Breast epithelium (tissue), 4 donors: ENCODE measurements at places on chromosomes 4 and X. TPM values are rescaled to one million over a fixed set of nuclear protein-coding genes. Genes with fewer than 3 reads are reported as not detected.

CSAG3 gene
- not detected for total RNA-seq

- no peak overlapping the region for H3K27ac ChIP-seq
- no peaks in the 10 kb centered on the region for H3K36me3 ChIP-seq
- no peaks in the 10 kb centered on the region for H3K27me3 ChIP-seq
- no peak overlapping the region for H3K4me3 ChIP-seq
- DNase-seq = no peak
These were observed 181.1 kb upstream of the SPRY1 start for GRCh38 chr4:123215536-123215935.

- H3K27me3 ChIP-seq = peaks cover 5% of the 10 kb centered on the region
- DNase-seq = no peak
- no peaks in the 10 kb centered on the region for H3K36me3 ChIP-seq
- no peaks in the 10 kb centered on the region for H3K4me1 ChIP-seq
These were observed 99.9 kb upstream of the TENM3 start for GRCh38 chr4:182143086-182143821.

DNA sequence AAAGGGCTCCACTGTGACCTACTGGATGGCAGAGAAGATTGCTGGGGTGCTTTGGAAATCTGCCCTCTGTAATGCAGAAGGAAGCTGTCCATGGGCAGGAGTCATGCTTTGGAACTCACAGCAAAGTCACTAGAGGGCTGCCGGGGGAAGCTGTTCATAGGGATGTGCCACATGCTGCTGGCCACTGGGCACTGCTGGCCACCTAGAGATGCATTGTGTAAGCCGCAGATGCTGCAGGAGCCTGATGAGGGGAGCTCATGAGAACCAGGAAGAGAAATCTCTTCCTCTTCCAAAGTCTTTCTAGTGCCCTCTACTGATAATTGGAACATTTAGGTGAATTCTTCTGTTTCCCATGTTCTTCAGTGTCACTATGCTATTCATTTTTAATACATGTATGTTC, 31.2 kb upstream of the UXT start:
- H3K36me3 ChIP-seq = no peaks in the 10 kb centered on the region
- H3K27ac ChIP-seq = no peak overlapping the region
- H3K4me1 ChIP-seq = no peaks in the 10 kb centered on the region
- H3K27me3 ChIP-seq = peaks cover 53% of the 10 kb centered on the region

- peaks cover 4% of the 10 kb centered on the region for H3K36me3 ChIP-seq
- DNase-seq = no peak
- no peaks in the 10 kb centered on the region for H3K27me3 ChIP-seq
- H3K4me1 ChIP-seq = no peaks in the 10 kb centered on the region
- no peak overlapping the region for H3K4me3 ChIP-seq
These were observed 57.0 kb downstream of the HPGDS start for GRCh38 chr4:94285666-94286065.

PAGE2 gene
- not detected for total RNA-seq

HPGD gene
- 10.5 TPM for total RNA-seq

CDS1 gene
- total RNA-seq = 9.8 TPM

- no peak for DNase-seq
- peak overlapping the region; percentile 55 for H3K4me3 ChIP-seq
- peak overlapping the region; percentile 80 for H3K27ac ChIP-seq
- no peaks in the 10 kb centered on the region for H3K4me1 ChIP-seq
These were observed 1.3 kb downstream of the TCEAL8 start for GRCh38 chrX:103253608-103254007.

DNA sequence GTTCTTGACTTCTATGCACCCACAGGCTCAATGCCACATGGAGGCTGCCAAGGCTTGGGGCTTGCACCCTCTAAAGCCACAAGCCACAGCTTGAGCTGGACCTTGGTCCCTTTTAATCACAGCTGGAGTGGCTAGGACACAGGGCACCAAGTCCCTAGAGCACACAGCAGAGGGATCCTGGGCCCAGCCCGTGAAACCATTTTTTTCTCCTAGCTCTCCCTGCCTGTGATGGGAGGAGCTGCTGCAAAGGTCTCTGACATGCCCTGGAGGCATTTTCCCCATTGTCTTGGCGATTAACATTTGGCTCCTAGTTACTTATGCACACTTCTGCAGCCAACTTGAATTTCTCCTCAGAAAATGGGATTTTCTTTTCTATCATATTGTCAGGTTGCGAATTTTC, 410.9 kb downstream of the GRID2 start:
- no peak overlapping the region for H3K27ac ChIP-seq
- no peaks in the 10 kb centered on the region for H3K36me3 ChIP-seq
- no peaks in the 10 kb centered on the region for H3K27me3 ChIP-seq
- no peaks in the 10 kb centered on the region for H3K4me1 ChIP-seq
- no peak overlapping the region for H3K4me3 ChIP-seq

DNA sequence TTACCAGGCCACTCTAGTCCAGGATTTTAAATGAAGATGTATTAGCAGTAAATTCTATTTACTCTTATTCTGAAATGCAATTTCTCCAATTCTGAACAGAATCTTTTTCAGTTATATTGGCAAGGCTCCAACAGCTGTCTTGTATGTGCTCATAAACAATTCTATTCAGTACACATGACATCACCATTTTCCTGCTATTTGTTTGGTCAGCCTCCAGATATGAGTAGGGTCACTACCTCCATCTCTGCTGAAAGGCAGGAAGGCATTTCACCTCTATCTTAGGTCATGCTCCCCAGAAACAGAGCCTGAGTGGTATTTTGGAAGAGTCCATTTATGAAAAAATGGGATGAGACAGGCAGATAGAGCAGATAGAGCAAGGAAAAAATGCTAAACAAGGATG, 151.1 kb upstream of the ADGRL3 start:
- H3K27ac ChIP-seq = no peak overlapping the region
- no peak for DNase-seq
- no peak overlapping the region for H3K4me3 ChIP-seq
- no peaks in the 10 kb centered on the region for H3K36me3 ChIP-seq
- H3K27me3 ChIP-seq = no peaks in the 10 kb centered on the region

DNA sequence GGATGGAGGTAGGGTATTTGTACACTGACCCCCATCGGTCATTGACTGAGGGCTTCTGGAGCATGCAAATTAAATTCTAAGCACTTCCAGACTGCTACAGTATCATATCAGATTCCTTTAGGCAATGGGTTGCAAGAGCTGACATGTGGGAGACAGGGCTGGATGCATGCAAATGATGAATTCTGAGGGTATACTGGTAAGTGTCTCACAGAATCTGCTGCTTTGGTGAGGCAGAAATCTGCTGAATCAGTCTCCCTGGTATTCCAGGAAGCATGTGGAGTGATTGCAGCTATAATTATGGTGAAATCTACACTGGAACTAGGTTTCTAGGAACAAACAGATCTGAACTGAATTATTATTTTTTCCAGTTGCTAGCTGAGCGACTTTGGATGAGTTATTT, 684.9 kb upstream of the MAGEB2 start:
- no peak overlapping the region for H3K4me3 ChIP-seq
- peaks cover 10% of the 10 kb centered on the region for H3K27me3 ChIP-seq
- H3K27ac ChIP-seq = no peak overlapping the region

GRCh38 chrX:119410854-119411253, 11.7 kb downstream of the SLC25A43 start:
- H3K27me3 ChIP-seq = no peaks in the 10 kb centered on the region
- H3K4me3 ChIP-seq = no peak overlapping the region
- no peaks in the 10 kb centered on the region for H3K4me1 ChIP-seq
- no peaks in the 10 kb centered on the region for H3K36me3 ChIP-seq

TASL gene
- total RNA-seq = 0.66 TPM

FAM13A gene
- 170 TPM for total RNA-seq

GRCh38 chrX:40152173-40152711, 54.5 kb upstream of the BCOR start:
- H3K27ac ChIP-seq = peak overlapping the region; percentile 39
- no peak for DNase-seq
- H3K4me1 ChIP-seq = no peaks in the 10 kb centered on the region
- H3K27me3 ChIP-seq = no peaks in the 10 kb centered on the region
- peak overlapping the region; percentile 68 for H3K4me3 ChIP-seq

DNA sequence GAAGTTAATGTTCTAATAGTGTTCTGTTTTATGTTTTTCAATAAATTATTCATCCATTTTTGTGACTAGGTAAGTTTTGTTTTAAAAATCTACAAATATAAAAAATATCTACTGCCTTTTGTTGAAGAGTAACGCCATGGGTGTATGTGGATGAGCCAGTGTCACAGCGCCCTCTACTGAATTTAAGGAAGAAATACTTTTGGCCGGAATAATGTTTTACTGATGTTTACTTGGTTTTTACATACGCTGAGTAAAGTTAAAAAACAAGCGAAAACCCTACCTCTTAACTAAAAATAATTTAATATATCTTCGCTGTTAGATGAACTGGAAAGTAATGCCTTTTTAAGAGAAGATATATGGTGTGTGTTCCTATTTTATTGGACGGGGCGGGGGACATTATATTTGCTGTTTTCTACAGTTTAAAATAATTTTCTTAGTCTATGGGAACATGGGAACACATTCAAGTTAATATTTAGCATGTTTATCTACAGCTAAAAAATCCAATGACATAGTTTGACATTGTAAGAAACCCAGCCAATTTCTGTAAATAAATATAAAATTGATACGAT, 86.1 kb downstream of the CPE start:
- H3K36me3 ChIP-seq = no peaks in the 10 kb centered on the region
- DNase-seq = no peak
- H3K4me3 ChIP-seq = no peak overlapping the region
- H3K27ac ChIP-seq = no peak overlapping the region

IL13RA1 gene
- 77.4 TPM for total RNA-seq

AKAP4 gene
- not detected for total RNA-seq

SPINK2 gene
- 0.66 TPM for total RNA-seq

- H3K27ac ChIP-seq = no peak overlapping the region
- DNase-seq = no peak
- H3K4me3 ChIP-seq = no peak overlapping the region
- H3K4me1 ChIP-seq = no peaks in the 10 kb centered on the region
These were observed 166.2 kb downstream of the ATP10D start for GRCh38 chr4:47651231-47651630.

DNA sequence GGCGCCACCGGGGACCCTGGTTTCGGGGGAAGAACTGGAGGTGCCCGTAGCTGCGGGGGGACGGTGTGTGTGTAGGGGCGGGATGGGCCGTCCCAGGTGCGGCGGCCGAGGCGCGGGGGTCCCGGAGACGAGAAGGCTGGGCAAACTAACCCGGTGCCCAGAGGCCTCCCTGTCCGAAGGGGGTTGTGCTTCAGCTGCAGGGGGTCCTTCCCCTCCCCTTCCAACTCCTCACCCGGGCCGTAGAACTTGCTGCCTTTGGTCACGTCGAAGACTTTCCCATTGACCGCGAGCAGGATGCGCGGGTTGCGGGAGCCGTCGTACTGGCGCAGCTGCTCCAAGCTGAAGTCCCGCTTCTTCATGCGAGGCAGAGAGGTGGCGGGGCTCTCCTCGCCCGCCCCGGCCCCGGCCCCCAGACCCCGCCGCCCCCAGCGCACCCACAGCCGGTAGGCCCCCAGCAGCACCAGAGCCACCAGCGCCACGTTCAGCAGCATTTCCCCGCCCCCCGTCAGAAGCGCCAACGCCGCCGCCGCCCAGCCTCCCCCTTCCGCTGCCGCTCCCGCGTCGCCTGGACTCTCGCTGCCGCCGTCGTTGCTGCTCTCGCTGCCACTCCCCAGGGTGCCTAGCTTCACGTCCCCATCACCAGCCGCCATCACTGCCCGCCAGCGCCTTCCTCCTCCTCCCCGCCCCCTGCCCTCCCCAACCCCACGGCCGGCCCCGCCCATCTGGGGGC, at the start of gene PGRMC2:
TSS of gene PGRMC2 (minus strand) at position 673 of the 730 bp plus-strand sequence. CDS start at position 650, 23 bp downstream.
- no peaks in the 10 kb centered on the region for H3K4me1 ChIP-seq
- peak; percentile 53 for DNase-seq
- peak within 1 kb of the TSS; percentile 71 for H3K4me3 ChIP-seq
- no peaks in the 10 kb centered on the region for H3K27me3 ChIP-seq

- no peaks in the 10 kb centered on the region for H3K36me3 ChIP-seq
- H3K4me3 ChIP-seq = no peak overlapping the region
- no peaks in the 10 kb centered on the region for H3K27me3 ChIP-seq
- no peak overlapping the region for H3K27ac ChIP-seq
These were observed 34.6 kb downstream of the LNX1 start for GRCh38 chr4:53556651-53557050.

IDUA gene
- 28.2 TPM for total RNA-seq

SYN1 gene
- total RNA-seq = not detected

MAP3K15 gene
- not detected for total RNA-seq

DNA sequence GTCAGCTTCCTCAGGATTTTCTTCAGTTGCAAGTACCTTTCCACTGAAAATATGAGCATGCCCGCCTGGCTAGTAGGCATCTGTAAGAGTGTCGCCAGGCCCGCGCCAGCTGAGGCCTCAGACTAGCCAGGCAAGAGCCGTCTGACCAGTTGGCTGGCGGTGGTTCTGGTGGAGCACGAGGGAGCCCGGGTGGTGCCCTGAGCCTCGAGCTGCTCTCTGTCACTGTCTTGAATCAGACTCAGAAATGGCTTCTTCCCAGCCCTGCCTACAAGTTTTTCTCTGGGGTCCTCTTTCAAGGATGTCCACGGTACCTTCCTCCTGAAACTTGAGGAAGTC, 11.9 kb downstream of the GRPEL1 start:
- H3K27ac ChIP-seq = no peak overlapping the region
- peaks cover 4% of the 10 kb centered on the region for H3K36me3 ChIP-seq
- no peaks in the 10 kb centered on the region for H3K27me3 ChIP-seq
- no peaks in the 10 kb centered on the region for H3K4me1 ChIP-seq

DNA sequence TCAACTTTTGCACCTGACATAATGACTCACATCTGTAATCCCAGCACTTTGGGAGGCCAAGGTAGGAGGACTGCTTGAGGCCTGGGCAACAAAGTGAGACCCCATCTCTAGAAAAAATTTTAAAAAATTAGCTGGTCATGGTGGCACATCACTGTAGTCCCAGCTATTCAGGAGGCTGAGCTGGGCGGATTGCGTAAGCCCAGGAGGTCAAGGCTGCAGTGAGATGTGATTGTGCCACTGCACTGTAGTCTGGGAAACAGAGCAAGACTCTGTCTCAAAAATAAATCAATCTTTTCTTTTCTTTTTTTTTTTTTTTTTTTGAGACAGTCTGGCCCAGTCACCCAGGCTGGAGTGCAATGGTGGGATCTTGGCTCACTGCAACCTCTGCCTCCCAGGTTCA, 52.5 kb downstream of the NIPAL1 start:
- H3K27ac ChIP-seq = no peak overlapping the region
- H3K4me3 ChIP-seq = no peak overlapping the region
- no peaks in the 10 kb centered on the region for H3K27me3 ChIP-seq
- DNase-seq = no peak
